Fibroblast of skin of left biceps (primary cell): ENCODE measurements at places on chromosomes 12 and 14.

GRCh38 chr14:68976160-68977067, 2.7 kb downstream of the ACTN1 start:
- no peak for DNase-seq

DNA sequence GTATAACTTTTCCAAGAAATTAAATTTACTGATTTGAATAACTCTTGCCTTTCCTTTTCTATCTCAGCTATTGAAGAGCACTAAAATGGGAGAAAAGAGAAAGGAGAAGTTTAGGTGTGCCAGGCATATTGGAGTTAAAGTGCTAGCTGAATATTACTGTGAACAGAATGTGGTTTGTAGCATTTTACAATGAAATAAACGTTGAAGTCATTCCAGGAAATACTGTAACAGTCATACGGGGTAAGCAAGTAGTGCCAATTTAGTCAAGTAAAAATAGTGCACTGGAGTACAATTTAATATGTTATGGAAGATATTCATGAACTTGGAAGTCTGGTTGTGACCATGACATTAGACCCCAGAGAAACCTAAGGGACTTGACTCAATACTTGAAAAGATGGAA, 62.1 kb downstream of the E2F7 start:
- DNase-seq, result no peak

DNA sequence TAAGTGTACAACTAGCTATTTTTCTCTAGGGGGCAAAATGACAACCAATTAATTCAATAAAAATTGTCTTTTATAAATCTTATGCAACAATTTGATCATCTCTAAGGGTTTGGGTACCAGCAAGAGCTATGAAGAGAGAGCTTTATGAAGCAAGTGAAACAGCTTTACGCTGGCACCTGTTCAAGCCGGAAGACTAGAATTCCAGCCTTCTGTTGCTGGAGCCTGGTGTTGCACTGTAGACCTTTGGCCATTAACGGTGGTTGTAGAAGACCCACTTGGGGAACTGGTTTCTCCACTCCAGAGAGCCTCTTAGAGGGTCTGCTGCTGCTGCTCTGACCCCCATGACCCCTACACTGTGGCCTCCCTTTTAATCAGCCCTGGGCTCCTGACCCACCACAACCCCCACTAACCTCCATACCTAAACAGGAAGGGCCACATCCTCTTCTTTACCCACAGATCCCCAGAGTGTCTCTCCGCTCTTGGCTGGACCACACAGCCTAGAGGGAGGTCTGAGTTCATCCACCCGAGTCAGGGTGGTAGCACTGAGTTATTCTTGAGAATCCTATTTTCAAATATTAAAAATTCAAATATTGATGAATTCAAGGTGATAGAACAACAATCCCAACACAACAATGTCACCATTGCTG, 54.6 kb upstream of the STON2 start:
- DNase-seq, result no peak

DNA sequence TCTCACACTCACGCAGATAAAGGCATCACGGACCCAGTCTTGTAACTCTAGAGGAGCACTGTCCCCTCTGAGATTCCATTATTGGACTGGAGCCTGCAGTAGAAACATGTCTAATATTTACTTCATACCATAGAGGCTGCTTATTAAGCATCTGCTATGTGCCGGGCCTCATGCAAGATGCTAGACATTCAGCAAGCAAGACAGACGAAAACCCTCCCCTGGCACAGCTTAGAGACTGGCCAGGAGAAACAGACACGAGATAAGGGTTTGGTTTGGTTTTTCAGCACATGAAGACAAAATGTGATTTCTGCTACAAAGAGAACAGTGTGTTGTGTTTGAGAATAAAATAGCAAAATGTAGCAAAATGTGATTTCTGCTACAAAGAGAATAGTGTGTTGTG, 719.2 kb downstream of the MED13L start:
- DNase-seq, result no peak

DNA sequence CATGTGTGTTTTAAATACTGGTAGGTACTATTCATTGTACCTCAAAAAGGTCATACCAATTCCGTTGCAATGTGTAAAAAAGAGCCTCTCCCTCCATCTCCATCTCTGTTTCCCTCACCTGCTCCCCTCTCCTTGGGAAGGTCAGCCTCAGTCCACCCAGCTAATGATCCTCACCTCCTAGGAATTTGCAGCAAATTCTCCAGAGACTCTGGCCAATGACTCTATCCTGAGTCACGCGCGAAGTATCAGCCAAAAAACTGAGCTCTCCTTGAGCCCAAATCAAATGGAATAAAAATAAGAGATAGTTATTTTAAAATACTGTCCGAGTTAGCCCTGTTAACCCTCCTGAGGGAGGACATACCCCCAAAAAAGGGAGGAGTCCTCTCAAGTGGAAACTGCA, 148.4 kb downstream of the DPF3 start:
- peak; percentile 64 for DNase-seq

- DNase-seq, result no peak
Observed at GRCh38 chr12:116698116-116698515, 39.8 kb downstream of the SPRING1 start.

- DNase-seq, result no peak
Observed at GRCh38 chr12:97386133-97386581, 76.4 kb upstream of the RMST start.

DNA sequence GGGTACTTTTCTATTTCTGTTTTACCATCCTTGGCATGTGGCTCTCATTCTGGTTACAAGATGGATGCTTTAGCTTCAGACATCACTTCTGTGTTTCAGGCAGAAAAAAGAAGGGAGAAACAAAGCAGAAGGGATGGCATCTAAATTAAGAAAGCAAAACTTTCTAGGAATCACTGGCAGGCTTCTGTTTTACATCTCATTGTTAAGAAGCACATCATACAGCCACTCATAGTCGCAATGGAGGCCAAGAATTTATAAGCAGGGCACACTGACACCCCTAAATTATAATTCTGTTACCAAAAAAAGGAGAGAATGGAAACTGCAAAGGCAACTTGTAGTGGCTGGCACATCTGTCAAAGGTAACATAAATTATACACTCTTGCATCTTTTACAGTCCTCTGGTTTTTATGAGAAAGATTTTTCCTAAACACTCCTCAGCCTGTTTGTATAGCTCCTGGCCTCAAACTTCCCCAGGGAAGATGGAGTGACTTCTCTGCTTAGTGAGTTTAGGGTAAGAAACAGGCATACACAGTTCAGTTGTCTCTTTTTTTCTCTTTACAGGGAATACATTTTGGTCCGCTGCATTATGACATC, 22.0 kb upstream of the LEMD3 start:
- DNase-seq, result no peak
